ENCODE measurements at places on chromosomes 2 and 18. TPM values are rescaled to one million over a fixed set of nuclear protein-coding genes. Genes with fewer than 3 reads are reported as not detected.

DNA sequence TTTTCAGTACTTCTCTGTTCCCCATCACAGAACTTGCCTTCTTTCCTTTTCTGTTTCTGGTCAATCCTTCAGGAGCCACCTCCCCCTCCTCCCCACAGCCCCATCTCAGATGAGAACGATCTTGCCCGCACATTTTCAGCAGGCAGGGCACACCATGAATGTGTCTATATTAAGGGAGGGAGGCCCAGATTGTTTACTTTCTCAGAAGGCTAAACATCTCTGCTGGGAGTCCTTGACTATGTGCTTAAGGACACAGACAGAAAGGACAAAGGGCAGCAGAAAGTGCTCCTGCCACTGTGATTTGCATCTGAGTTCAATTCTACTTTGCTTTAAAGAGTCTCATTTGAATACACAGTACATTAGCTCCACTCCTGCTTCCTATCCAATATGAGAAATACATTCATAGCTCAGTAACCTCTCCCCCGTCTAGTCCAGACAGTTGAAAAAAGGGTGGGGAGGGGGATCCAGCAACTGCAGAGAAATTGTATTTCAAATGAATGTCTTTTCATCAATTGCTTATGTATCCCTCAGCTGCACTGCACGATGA, 175.0 kb upstream of the PARD3B start:
- no peaks in the 10 kb centered on the region for H3K4me1 ChIP-seq
- H3K27ac ChIP-seq = no peak overlapping the region
- H3K4me3 ChIP-seq = no peak overlapping the region
- no peaks in the 10 kb centered on the region for H3K27me3 ChIP-seq
- DNase-seq = no peak

GRCh38 chr18:54734059-54734458, 94.2 kb upstream of the RAB27B start:
- H3K27me3 ChIP-seq = no peaks in the 10 kb centered on the region
- no peaks in the 10 kb centered on the region for H3K36me3 ChIP-seq
- no peak overlapping the region for H3K4me3 ChIP-seq
- H3K4me1 ChIP-seq = no peaks in the 10 kb centered on the region

- peaks cover 13% of the 10 kb centered on the region for H3K4me1 ChIP-seq
- H3K36me3 ChIP-seq = no peaks in the 10 kb centered on the region
- H3K27me3 ChIP-seq = no peaks in the 10 kb centered on the region
- no peak overlapping the region for H3K4me3 ChIP-seq
Observed at GRCh38 chr2:171405546-171405945, 28.2 kb downstream of the METTL8 start.

- H3K4me1 ChIP-seq = peaks cover 78% of the 10 kb centered on the region
- no peak for DNase-seq
- peak overlapping the region; percentile 89 for H3K4me3 ChIP-seq
- H3K27me3 ChIP-seq = no peaks in the 10 kb centered on the region
Observed at GRCh38 chr2:30234180-30234971, 3.0 kb downstream of the LBH start.

GRCh38 chr2:135662088-135662487, 79.6 kb upstream of the UBXN4 start:
- H3K27ac ChIP-seq = no peak overlapping the region
- H3K36me3 ChIP-seq = no peaks in the 10 kb centered on the region
- peaks cover 2% of the 10 kb centered on the region for H3K4me1 ChIP-seq
- H3K27me3 ChIP-seq = no peaks in the 10 kb centered on the region
- H3K4me3 ChIP-seq = no peak overlapping the region
- no peak for DNase-seq

GRCh38 chr2:127700527-127701192, 637 bp upstream of the SFT2D3 start:
- peaks cover 36% of the 10 kb centered on the region for H3K4me1 ChIP-seq
- H3K4me3 ChIP-seq = peak overlapping the region; percentile 82
- H3K36me3 ChIP-seq = no peaks in the 10 kb centered on the region
- no peaks in the 10 kb centered on the region for H3K27me3 ChIP-seq
- peak overlapping the region; percentile 98 for H3K27ac ChIP-seq

- H3K4me1 ChIP-seq = peaks cover 12% of the 10 kb centered on the region
- no peak for DNase-seq
- H3K27ac ChIP-seq = peak overlapping the region; percentile 24
- no peaks in the 10 kb centered on the region for H3K27me3 ChIP-seq
- no peaks in the 10 kb centered on the region for H3K36me3 ChIP-seq
Observed at GRCh38 chr18:75047240-75047961, 161.5 kb downstream of the PTGR3 start.

DNA sequence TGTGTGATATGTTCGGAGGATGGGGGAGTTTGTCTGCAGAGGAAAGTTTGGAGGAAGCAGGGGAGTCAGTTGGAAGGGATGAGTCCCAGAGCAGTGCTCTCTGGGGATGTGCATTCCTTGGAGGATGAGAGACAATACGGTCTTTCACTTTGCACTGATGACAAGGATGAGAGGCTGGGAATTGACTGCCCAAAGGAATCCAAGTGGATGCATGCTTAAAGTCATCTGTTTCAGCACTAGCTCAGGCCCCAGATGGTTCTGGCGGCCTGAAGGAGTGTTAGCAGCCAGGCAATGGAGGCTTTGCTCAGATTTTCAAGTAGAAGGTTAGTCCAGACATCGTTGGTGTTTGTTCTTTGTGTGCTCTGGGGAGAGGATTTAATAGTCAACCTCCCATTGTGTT, 100.2 kb downstream of the CRIM1 start:
- no peak for DNase-seq
- peak overlapping the region; percentile 58 for H3K27ac ChIP-seq
- no peak overlapping the region for H3K4me3 ChIP-seq
- peaks cover 96% of the 10 kb centered on the region for H3K4me1 ChIP-seq
- H3K27me3 ChIP-seq = no peaks in the 10 kb centered on the region

- H3K27ac ChIP-seq = no peak overlapping the region
- no peak overlapping the region for H3K4me3 ChIP-seq
- no peaks in the 10 kb centered on the region for H3K36me3 ChIP-seq
- DNase-seq = no peak
Observed at GRCh38 chr2:12797815-12798214, 81.1 kb downstream of the TRIB2 start.

- H3K4me1 ChIP-seq = no peaks in the 10 kb centered on the region
- H3K36me3 ChIP-seq = no peaks in the 10 kb centered on the region
- DNase-seq = no peak
- no peak overlapping the region for H3K4me3 ChIP-seq
- H3K27me3 ChIP-seq = no peaks in the 10 kb centered on the region
- H3K27ac ChIP-seq = no peak overlapping the region
Observed at GRCh38 chr2:222332116-222332515, 33.3 kb upstream of the PAX3 start.

- no peak for DNase-seq
- H3K27ac ChIP-seq = no peak overlapping the region
- H3K36me3 ChIP-seq = no peaks in the 10 kb centered on the region
- H3K4me3 ChIP-seq = no peak overlapping the region
Observed at GRCh38 chr2:201785135-201785534, 4.4 kb upstream of the ALS2 start.

DNA sequence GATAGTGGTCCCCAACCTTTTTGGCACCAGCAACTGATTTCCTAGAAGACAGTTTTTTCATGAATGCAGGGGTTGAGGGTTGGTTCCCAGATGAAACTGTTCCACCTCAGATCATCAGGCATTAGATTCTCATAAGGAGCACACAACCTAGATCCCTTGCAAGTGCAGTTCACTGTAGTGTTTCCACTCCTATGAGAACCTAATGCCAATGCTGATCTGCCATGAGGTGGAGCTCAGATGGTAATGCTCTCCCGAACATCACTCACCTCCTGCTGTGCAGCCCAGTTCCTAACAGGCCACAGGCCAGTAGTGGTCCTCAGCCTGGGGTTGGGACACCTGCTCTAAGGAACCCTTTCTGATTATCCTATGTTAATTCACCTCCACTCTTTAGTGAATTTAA, 133.5 kb downstream of the SOX11 start:
- no peak overlapping the region for H3K4me3 ChIP-seq
- no peaks in the 10 kb centered on the region for H3K36me3 ChIP-seq
- H3K27ac ChIP-seq = no peak overlapping the region
- H3K4me1 ChIP-seq = no peaks in the 10 kb centered on the region
- peak; percentile 62 for DNase-seq
- H3K27me3 ChIP-seq = no peaks in the 10 kb centered on the region

DNA sequence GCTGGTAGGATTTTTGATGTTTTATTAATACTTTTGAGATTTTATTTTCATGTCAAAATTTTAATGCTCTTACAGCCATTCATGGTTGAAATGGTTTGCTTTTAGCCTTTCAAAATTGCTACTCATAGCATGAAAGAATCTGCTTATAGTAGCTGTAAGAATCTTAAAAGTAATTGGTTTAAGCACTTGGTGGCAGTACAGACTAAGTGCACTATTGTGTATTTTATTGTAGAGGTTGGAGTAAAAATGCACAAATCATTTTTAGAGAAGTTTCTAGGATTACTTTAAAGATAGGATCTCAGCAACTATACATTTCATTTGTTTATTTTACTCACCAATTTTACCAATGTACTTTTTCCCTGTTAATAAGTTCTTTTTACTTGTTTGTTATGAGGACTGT, 205.8 kb downstream of the SPAG16 start:
- no peak overlapping the region for H3K4me3 ChIP-seq
- DNase-seq = no peak
- H3K36me3 ChIP-seq = no peaks in the 10 kb centered on the region
- H3K4me1 ChIP-seq = no peaks in the 10 kb centered on the region

- peaks cover 22% of the 10 kb centered on the region for H3K36me3 ChIP-seq
- H3K4me3 ChIP-seq = no peak overlapping the region
- no peak for DNase-seq
- no peaks in the 10 kb centered on the region for H3K27me3 ChIP-seq
Observed at GRCh38 chr2:99461828-99462483, 27.9 kb downstream of the REV1 start.

DNA sequence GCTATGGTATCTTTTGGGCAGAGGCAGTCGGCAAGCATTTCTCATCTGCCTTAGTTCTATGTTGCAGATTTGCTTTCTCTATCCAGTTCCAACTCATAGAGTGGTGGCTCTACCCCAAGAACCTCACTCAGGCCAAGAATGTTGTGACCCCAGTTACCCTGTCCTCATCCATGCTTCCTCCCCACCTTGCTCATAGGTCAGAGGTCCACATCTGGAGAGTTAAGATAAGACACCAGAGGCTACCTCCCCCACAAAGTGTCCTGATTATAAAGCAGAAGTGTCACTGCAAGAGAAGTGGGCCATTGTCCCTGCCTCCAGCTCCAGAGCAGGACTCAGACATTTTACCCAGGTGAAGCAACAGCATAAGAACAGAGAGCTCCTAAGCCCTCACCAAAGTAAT, 276.8 kb upstream of the CHST9 start:
- H3K27me3 ChIP-seq = no peaks in the 10 kb centered on the region
- no peak for DNase-seq
- no peaks in the 10 kb centered on the region for H3K4me1 ChIP-seq
- H3K4me3 ChIP-seq = no peak overlapping the region

DNA sequence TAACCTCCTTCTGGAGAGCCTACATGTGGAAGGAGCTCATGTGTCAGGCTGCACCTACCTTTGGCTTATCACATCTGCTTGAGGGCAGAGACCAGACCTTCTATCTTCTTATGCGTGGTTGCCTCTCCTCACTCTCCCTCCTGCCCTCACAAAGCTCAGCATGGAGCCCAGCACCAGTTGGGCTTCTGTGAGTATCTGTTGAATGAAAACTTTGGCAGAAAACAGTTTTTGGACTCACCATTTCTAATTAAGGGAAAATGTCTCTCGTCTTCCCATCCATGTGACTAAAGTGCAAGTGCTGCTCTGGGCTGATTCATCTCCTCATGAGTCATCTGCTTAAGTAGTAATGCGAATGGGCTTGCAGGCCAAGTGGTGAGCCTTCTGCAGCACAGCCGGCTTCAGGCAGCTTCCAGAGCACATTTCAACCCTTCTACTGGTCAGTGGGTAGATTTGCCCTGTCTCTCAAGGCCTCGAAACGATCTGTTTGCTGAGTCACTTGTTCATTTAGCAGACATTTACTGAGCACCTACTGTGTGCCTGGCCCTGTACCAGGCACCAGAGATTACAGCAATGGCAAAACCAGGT, 102.6 kb downstream of the VSNL1 start:
- peak; percentile 91 for DNase-seq
- H3K4me1 ChIP-seq = peaks cover 19% of the 10 kb centered on the region
- H3K4me3 ChIP-seq = no peak overlapping the region
- H3K27me3 ChIP-seq = no peaks in the 10 kb centered on the region
- H3K36me3 ChIP-seq = no peaks in the 10 kb centered on the region

- no peaks in the 10 kb centered on the region for H3K4me1 ChIP-seq
- H3K27ac ChIP-seq = no peak overlapping the region
- DNase-seq = no peak
- no peaks in the 10 kb centered on the region for H3K36me3 ChIP-seq
Observed at GRCh38 chr2:185578322-185578721, 160.3 kb upstream of the FSIP2 start.

DNA sequence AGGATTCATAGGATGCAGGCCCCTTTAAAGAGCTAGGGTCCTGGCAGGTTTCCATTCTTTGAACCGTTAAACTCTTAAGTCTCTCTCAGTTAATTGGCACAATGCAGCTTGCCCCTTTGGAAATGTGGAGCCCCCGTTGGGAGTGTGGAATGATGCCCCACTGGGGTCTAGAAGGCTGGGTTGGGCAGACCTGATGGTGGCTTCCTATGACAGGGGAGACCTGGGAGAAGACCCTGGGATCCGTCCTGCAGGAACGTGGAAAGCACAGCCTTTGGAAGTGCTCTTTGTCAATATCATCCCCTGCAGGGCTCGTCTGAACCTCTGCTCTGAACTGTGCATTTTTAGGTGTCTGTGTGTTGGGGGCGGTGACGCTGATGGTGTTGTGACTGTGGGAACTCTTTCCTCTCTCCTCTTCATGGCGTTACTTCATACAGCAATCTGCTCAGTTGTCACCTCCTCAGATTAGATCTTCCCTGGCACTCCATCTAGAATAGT, 190.6 kb downstream of the MYCN start:
- H3K36me3 ChIP-seq = no peaks in the 10 kb centered on the region
- no peak for DNase-seq
- H3K27me3 ChIP-seq = no peaks in the 10 kb centered on the region
- no peaks in the 10 kb centered on the region for H3K4me1 ChIP-seq
- no peak overlapping the region for H3K4me3 ChIP-seq

GRCh38 chr2:25570161-25570845, 103.1 kb downstream of the DTNB start:
- H3K4me1 ChIP-seq = no peaks in the 10 kb centered on the region
- H3K36me3 ChIP-seq = no peaks in the 10 kb centered on the region
- no peak overlapping the region for H3K4me3 ChIP-seq
- no peaks in the 10 kb centered on the region for H3K27me3 ChIP-seq
- DNase-seq = no peak

GRCh38 chr18:73848656-73849055, 299.0 kb downstream of the FBXO15 start:
- no peaks in the 10 kb centered on the region for H3K36me3 ChIP-seq
- H3K27me3 ChIP-seq = peaks cover 11% of the 10 kb centered on the region
- peak overlapping the region; percentile 16 for H3K27ac ChIP-seq
- no peak overlapping the region for H3K4me3 ChIP-seq

The PKDCC gene
- total RNA-seq = 219 TPM

The CNOT9 gene
- 33.8 TPM for total RNA-seq

The PROC gene
- not detected for total RNA-seq

The ETAA1 gene
- 10.4 TPM for total RNA-seq

The ASAP2 gene
- 24.0 TPM for total RNA-seq

The CENPA gene
- total RNA-seq = 0.34 TPM

The WDR75 gene
- total RNA-seq = 23.5 TPM

The CTAGE1 gene
- total RNA-seq = not detected

The PTCD3 gene
- 45.7 TPM for total RNA-seq

The TCF4 gene
- total RNA-seq = 84.3 TPM

The NOSTRIN gene
- total RNA-seq = 10.9 TPM

The TMEM198 gene
- 3.8 TPM for total RNA-seq

The SMARCAL1 gene
- 6.3 TPM for total RNA-seq

The RAMP1 gene
- 287 TPM for total RNA-seq
